ENCODE measurements at places on chromosomes 1 and 21.

DNA sequence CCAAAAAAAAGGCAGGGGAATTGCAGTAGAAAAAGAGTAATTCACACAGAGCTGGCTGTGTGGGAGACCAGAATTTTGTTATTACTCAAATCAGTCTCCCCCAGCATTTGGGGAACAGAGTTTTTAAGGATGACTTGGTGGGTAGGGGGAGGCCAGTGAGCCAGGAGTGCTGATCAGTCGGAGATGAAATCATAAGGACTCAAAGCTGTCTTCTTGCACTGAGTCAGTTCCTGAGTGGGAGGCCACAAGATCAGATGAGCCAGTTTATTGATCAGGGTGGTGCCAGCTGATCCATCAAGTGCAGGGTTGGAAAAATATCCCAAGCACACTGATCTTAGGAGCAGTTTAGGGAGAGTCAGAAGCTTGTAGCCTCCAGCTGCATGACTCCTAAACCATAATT, 23.7 kb upstream of the EDARADD start:
- DNase-seq, result no peak

GRCh38 chr1:40977716-40978115, 1.8 kb upstream of the CTPS1 start:
- DNase-seq, result no peak

DNA sequence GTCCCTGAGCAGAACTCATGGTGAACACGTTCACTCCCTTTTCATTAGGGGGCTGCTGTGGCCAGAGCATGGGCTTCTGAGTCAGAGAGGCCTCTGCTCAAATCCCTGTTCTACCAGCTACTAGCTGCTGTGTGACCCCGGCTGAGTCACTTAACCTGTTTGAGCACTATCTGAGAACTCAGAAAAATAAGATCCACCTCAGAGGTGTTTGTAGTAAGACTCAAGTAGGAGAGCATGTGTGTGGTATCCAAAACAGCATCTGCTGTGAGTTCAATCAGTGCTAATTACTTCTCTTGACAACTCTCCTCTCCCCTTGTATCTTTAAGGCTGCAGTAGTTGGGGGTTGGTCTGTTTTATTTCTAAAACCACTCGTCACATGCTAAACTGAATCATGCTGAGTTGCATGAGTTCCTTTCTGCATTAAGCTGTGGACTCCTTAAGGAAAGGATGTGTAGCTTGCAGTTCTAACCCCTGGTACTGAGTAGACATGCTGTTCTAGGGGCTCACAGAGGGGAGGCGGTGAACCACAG, 39.7 kb upstream of the JUN start:
- DNase-seq, result peak; percentile 62

DNA sequence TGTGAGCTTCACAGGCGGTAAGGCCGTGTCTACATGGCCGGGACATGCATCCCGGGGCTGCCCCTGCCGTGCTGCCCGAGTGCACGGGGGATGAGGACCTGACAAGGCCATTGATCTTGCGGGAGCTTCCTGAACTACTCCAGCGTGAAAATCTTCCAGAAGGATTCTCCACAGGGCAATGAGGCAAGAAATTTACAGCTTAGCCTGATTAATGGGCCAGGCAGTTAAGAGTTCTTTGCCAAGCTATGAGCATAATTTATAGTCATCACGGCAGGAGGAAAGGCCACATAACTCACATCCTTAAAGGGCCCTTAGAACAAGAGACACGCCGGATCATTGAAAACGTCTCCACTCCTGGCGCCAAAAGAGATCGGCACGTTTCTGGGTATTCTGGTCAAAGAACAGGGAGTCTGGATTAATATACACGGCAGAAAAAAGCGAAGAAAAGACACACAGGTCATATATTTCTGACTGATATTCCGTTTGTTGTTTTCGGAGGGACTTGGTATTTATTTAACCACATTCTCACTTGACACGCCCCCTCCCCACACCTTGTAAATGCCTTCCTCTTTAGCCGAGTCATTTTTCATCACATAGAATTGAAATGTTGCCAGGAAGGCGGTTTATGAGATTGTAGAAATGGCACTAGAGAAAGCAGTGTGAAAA, 180.5 kb downstream of the DYRK1A start:
- no peak for DNase-seq

DNA sequence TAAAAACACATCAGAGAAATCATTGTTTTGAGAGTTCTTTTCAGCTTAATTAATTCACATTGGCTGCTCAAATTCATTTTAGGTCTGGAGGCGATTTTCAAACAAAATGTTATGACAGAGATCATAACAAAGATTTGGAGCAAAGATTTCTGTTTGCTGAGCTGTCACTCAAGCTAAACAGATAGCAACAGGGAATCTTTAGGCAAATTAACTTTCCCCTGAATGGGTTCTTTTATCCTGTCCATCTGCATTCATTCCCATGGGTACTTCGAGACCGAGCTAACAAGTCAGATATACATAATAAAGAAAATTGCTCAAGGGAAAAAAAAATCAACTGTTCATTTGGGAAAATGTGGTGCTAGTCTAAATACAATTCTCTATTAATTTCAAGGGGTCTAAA, 30.2 kb upstream of the CA6 start:
- DNase-seq, result no peak
